ENCODE measurements at places on chromosomes 2 and 18.

- no peak for DNase-seq
Observed at GRCh38 chr18:32542221-32542798, 71.6 kb upstream of the GAREM1 start.

GRCh38 chr2:68044099-68044498 lies 18.7 kb downstream of the C1D start:
- no peak for DNase-seq

DNA sequence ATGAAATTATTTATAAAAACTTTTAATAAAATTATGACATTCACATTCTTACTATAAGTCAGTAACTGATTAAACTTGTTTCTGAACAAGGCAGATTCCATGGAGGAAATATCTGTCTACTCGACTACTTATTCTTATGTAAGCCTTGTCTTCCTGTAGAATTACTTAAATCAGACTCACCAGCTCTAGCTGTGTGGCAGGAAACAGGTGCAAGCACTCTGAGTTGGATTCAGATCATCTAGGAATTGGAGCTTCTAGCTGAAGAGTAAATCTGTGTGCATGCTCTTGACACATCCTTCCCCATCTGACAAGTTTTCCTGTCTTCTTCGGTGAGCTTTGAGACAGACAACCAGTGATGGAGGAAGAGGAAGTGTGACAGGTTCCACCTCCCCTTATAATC lies 284.7 kb downstream of the TRIB2 start:
- no peak for DNase-seq

DNA sequence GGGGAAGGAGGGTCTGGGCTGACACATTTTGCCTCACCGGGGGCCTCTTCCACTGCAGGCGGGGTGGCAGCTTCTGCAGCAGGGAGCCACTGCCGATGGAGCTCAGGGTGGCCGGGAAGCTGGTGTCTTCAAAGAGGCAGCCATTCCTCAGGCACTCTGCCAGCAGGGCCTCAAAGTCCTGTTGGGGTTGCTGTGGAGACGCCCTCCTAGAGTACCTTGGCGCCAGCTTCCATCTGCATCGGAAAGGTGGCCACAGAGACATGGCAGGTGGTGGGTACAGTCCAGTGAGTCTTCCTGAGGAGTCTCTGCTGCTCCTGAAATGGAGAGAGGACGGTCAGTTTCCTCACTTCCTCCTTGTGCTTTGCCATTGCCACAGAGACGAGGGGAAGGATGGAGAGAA lies 12.1 kb downstream of the CAPN14 start:
- no peak for DNase-seq

DNA sequence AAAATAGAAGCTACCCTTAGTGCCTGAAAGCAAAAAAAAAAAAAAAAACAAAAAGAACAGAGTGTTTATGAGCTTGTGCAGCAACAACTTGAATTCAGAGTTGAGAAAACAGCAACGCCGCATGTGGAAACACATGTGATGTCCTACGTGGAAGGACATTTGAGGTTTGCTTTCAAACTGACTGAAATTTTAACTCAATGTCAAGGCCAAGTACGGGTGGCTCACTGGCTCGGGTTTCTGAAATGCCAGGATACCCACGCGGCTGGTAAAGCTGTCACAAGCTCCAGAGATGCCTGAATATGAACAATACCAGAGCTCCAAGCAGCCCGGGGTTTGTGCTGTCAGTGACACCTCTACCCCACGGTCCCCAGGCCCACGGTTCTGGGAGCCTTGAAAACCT lies 72.2 kb upstream of the THOC1 start:
- DNase-seq: no peak

- DNase-seq: no peak
Observed at GRCh38 chr2:70829916-70830315, 5.7 kb downstream of the CD207 start.

DNA sequence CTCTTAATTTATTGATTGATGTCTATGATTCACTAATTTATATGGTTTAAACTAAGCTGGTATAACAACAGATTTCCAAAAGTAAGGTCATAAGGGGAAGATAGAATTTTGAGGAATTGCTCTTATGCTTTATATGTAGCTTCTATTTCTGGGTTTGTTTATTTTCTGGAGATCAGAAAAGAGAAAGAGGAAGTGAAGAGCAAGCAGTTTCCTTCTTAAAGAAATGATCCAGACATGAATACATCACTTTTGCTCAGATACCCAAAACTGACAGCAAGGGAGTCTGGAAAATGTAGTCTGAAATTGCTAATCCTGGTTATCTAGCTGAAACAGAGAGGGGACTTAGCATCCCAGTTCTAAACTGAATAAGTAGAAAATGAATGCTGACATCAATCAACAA lies 912.5 kb upstream of the CRIM1 start:
- no peak for DNase-seq

DNA sequence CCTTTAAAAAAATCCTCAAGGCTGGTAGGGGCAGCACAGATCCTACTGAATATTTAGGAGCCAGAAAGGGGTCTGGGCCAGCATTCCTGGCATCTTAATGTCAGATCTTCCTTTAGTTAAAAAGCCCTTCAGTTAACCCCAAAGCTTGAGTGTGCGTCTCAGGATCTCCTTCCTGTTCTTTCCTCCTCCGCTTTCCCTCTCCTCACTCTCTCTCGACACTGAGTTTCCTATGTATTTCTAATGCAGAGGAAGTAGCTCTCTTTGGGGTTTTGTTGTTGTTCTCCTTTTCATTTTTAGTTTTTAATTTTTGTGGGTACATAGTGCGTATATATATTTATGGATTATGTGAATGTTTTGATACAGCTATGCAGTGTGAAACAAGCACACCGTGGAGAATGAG lies 109.9 kb upstream of the COPS8 start:
- DNase-seq: no peak

GRCh38 chr2:220144411-220144810 lies 517.0 kb downstream of the SLC4A3 start:
- no peak for DNase-seq

GRCh38 chr2:236105955-236106607 lies 62.1 kb downstream of the GBX2 start:
- DNase-seq: no peak

DNA sequence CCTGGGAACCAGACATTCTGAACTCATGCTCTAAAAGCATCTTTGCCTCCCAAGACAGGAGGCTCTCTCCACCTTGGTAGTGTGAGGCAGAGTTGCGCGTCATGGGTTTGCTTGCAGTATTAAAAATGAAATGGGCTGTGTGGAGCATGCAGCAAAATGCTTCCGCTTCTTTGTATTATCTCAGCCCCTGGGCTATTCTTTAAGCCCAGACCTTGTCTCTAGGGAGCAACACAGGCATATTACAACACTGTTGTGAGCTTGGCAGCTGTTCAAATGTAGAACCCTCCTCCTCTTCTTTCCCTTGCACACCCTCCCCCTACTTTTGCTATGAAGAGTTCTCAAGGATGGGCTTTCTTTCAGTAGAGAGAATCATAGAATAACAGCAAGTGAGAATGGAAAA lies 185.1 kb upstream of the LHCGR start:
- DNase-seq: no peak

GRCh38 chr2:17289669-17290068 lies 228.6 kb downstream of the RAD51AP2 start:
- DNase-seq: no peak

DNA sequence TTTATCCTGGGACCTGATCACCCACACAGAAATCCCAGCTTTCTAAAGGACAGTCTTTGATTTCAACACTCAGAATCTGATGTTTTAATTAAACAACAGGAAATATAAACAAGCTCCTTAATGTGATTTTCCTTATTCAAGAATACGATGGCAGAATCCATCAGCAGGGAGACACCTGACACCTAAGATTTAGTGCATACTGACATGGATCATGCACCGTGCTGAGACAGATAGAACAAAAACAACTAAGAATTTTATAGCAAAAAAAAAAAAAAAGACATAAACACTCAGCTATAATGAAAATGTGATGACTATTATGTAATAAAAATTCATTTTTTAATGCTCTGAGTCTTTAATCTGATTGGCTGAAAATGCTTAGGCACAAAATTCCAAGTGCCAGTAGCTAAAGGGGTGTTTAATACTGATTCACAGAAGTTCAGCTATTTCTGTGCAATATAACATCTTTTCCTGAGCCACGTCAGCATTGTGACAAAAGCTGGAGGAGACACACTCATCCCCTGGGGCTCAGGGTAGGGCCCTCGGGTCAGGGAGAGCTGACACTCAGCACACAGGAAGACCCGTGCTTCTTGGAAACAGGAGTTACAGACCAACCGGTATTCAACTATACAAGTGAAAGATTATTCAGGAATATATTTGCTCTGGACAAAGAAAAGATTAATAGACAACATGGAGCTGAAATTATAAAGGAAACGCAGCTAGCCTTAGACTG lies 247.4 kb downstream of the FBXO15 start:
- no peak for DNase-seq

- no peak for DNase-seq
Observed at GRCh38 chr18:13465124-13465446, 246.5 kb downstream of the LDLRAD4 start.

DNA sequence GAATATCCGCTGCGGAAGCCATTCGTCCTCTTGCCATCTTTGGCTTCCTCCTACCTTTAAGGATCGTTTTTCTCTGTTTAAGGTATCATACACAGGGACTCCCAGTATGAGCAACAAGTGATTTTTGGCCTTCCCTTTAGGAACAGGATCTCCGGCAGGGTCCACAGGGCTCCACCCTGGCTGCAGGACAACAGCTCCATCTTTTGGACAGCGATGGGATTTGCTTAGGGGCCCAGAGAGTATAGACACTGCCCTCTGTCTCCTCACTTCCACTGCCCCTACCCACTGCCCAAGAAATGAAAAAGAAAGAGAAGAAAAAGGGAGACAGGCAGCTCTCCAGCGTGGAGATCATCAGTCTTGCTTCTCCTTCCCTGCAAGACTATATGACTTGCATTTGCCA lies 224.5 kb downstream of the UXS1 start:
- no peak for DNase-seq

GRCh38 chr2:56898986-56899385 lies 715.2 kb downstream of the CCDC85A start:
- no peak for DNase-seq

DNA sequence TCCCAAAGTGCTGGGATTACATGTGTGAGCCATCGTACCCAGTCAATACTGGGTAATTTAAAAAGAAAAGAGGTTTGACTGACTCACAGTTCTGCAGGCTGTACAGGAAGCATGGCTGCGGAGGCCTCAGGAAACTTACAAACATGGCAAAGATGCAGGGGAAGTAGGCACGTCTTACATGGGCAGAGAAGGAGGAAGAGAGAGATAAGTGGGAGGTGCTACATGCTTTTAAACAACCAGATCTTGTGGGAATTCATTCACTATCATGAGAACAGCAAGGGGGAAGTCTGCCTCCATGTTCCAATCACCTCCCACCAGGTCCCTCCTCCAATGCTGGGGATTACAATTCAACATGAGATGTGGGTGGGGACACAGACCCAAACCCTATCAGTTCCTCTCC lies 192.5 kb downstream of the ATAD2B start:
- DNase-seq: no peak

- no peak for DNase-seq
Observed at GRCh38 chr2:31241625-31242270, 7.8 kb downstream of the EHD3 start.

DNA sequence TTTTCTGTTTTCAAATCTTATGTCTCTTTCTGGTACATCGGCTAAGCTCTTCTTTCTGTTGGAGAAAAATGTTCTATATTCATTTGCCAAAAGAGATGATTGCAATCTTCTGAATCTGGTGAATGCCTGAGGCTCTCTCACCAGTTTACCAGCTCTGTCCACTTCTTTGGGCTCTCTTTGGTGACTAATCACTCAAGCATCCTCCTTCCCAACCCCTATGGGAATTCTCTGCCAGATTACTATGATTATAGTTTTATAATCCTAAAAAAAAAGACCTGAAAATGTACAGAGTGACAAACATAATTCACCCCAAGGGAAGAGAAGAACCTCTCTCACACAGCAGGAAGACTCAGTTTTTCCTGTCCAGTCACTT lies 187.3 kb downstream of the CAMKMT start:
- no peak for DNase-seq

GRCh38 chr2:3022841-3023372 lies 354.7 kb downstream of the EIPR1 start:
- DNase-seq: no peak

- no peak for DNase-seq
Observed at GRCh38 chr2:42193722-42194187, 24.6 kb downstream of the EML4 start.

GRCh38 chr2:96799623-96799935 lies 16.5 kb upstream of the CNNM3 start:
- no peak for DNase-seq

DNA sequence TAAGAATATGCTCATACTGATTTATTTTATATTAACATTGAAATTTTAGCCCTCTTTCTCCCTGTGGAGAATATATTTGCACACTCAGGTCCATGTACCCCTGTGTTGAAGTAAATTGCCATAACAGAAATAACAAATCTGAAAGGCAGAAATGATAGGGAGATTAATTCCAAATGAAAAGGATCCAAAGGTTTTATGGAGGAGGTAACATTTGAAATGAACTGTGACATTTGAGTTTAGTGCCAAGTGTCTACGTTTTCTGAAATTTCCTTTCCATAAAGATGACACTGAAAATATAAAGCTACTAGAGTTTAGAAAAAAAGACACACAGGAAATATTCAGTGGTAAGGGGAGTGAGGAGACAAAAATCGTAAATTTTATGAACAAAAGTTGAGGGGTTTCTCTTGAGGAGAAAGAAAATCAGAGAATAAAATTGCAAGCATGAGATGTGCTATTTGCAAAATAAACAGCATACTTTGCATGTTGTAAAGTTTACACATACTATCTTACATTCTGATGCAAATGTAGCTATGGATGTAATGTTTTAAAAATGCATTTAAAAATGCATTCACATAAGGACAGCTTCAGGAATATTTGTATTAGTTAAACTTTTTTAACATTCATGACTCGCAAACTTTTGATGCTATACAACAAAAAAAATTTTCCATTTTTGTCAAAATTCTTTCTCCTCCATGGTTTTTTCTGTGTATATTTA lies 69.5 kb downstream of the BAZ2B start:
- no peak for DNase-seq

DNA sequence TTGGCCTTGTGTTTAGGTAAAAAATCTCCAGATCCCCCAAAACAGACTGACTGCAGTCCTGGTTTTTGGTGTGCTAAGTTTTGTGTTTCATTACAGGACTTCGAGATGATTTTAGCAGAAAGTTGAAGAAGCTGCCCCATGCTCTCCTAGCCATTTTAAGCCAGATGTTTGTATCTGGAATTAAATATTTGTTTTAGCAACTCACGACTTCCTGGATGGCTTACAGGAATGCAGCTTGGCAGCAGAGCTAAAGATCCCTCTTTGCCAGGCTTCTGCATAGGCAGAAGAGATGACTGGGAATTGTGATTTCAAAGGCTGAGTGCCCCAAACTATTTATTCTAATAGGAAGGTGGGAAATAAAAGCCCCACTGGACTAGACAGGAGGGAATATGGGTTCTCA lies 31.1 kb downstream of the ONECUT2 start:
- no peak for DNase-seq

GRCh38 chr2:46495231-46496030 lies 16.1 kb downstream of the TMEM247 start:
- no peak for DNase-seq

All from GM12891 (cell line).